ENCODE measurements at places on chromosomes 5 and 9.
A peak's percentile ranks its signal among the peaks of the same experiment; 100 is the strongest.

DNA sequence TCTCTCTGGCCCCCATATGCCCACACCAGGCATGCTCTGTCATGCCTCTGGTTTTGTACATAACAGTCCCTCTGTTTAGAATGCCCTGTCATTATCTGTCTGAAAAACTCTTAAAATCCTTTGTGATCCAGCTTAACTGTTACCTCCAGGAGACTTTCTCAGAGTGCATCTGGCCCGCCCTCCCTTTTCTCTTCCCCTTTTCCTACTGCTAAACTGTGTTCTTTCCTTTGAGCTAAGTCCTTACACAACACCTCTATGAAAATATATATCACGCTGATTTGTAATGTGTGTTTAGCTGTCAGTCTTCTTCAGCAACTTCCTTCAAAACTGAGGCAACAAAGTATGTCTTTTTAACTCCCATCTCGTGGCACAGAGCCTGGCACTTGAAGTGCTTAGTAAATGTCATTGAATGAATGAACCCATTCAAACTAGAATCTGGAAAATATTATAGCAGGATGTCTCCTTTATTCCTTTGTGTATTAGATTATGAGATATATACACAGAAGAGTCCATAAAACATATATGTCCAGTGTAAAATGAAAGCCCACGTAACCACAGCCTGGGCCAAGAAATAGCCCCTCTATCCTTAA, 166.2 kb upstream of the KLF9 start:
- DNase-seq: no peak

DNA sequence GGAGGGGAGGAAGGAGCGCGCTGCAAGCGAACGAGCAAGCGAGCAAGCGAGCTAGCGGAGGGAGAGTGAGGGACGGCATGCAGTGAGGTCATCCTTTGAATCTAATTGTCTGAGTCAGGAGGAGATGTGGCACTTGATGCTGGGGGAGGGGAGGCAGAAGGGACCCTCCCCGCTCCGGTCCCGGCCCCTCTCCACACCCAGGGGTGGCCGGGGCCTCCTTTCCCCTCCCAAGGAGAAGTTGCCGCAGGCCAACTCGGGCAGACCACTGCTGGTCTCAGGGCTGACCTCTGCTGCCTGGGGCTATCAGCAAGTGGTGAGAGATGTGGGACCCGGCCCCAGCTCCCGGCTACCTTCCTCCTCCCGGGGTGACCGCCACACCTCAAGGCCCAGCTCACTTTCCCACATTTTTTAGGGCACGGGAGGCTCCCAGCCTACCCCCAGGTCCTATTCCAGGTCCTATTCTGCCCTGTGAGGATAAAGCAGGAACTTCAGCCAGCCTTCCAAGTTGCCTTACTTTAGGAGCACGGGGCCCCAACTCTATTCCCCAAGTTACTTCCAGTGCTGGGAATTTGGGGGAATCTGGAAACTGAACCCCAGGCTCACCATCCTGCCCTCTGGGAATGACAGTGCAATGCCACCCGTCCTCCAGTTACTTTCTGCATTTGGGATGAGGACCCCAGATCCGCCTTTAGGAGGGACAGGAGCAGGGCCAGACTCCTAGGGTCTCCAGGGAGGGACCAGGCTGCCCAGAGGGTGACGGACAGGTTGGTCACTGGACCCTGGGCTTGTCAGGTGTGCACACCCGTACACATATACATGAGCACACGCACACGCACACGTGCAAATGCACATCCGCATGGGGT, 11.1 kb downstream of the CNTFR start:
- DNase-seq: no peak

- no peak for DNase-seq
Measured at GRCh38 chr9:29751226-29751625, 2177.9 kb upstream of the C9orf72 start.

DNA sequence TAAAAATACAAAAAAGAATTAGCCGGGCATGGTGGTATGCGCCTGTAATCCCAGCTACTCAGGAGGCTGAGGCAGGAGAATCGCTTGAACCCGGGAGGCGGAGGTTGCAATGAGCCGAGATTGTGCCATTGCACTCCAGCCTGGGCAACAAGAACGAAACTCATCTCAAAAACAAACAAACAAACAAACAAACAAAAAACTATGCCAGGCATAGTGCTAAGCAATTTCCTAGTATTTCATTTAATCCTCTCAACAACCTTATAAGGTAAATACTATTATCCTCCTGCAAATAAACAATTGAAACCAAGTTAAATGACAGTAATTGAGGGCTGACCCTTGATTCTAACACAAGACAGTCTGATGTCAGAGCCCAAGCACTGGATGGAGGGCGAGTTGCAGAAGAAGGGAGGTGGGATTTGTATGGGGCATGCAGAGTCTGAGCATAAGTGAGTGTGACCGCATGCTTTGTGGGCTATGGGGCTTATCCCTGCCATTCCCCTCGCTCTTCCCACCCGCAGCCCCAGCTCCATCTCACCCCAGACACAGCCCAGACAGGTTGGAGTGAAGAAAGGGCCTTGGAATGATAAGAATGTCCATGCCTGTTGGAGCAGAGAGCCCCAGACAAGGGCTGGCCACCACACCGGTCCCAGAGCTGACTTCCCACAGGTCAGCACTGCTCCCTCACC, 24.3 kb upstream of the RPS14 start:
- no peak for DNase-seq

DNA sequence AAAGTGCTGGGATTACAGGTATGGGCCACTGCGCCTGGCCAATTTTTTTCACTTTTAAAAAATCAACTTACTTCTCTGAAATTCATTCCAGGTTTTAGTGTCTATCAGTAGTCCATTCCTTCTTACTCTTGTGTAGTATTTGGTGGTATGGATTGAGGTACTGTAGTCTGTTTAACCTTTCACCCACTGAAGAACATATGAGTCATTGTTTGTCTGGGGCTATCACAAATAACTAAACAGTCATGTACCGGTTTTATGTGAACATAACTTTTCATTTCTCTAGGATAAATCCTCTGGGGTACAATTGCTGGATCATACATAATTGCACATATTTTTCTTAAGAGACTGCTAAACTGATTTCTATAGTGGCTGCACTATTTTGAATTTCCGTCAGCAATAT, 1188.0 kb upstream of the CDH9 start:
- DNase-seq: no peak

GRCh38 chr5:1125030-1125357, 13.1 kb upstream of the SLC12A7 start:
- DNase-seq: no peak

DNA sequence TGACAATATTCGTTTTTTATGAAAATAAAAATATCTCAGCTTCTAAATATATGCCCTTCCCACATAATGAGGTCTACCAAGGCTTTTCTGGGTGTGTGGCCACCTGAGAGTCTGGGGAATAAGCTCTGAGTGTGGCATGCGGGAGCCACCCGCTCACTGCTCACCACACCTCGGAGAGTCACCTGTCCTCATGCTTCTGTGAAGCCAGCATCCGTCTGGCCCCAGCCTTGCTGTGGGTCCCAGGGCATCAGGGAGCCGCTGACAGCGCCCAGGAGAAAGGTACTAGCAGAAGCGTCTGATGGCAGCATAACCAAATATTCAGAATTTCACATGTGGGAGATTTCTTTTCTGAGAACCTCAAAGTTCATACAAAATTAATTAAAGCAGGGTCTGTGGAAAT, 133.2 kb upstream of the IRX4 start:
- no peak for DNase-seq

- no peak for DNase-seq
Measured at GRCh38 chr9:87375397-87376073, 122.1 kb upstream of the DAPK1 start.

- no peak for DNase-seq
Measured at GRCh38 chr9:125651576-125652232, 55.3 kb downstream of the MAPKAP1 start.

GRCh38 chr5:99866740-99867139, 668.4 kb upstream of the FAM174A start:
- no peak for DNase-seq

DNA sequence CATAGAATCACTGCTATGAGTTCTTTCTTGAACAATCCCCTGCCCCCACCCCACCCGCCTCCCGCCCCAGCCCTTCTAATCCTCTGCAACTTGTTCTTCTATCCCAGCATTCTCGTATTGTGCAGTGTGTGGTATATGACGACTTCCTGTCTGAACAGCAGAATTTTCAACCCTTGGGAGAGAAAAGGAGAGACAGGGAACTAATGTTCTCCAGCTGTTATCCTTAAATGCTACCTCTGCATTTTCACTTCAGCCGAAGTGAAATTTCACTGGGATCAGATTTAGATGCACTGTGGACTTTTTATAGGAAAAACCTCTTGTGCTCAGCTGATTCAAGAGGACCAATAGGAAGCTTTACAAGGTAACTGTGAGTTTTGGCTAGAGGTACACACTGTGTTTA, 2.2 kb downstream of the FBXL7 start:
- DNase-seq: no peak

GRCh38 chr5:35857606-35858205, 1.0 kb downstream of the IL7R start:
- DNase-seq: peak; percentile 26

- peak; percentile 84 for DNase-seq
Measured at GRCh38 chr9:108049026-108049607, 559.5 kb upstream of the KLF4 start.

DNA sequence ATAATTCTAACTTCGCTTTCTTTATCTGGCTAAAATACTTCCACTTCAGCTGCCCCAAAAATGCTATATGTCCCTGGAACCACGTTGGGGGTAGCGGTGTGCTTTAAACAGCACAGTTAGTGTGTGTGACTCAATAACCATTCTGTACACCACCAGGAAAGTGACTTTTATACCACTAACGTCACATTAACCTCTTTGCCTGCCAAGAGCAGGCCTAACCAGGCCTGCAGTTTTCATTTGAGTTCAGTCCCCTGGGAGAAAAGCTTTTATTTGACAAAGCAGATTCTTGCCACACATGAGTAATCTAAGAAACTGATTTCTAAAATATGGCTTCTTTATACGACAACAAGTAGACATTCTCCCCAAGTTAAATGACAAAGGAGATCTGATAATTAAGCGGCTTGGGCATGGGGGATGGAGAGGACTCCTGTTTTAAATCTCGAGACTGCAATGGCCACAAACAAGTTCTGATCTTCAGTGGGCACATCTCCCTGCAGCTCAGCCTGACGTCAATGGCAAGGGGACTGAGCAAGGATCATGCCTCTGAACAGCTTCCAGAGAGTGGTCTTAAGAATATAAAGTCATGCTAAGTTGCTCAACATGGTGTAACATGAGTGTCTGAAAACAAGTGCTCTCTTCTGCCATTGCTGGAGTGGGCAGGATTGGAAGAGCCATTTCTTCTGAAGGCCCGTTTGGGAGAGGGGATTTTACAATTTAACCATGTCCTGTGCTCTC, 91.8 kb downstream of the GLIS3 start:
- DNase-seq: no peak

DNA sequence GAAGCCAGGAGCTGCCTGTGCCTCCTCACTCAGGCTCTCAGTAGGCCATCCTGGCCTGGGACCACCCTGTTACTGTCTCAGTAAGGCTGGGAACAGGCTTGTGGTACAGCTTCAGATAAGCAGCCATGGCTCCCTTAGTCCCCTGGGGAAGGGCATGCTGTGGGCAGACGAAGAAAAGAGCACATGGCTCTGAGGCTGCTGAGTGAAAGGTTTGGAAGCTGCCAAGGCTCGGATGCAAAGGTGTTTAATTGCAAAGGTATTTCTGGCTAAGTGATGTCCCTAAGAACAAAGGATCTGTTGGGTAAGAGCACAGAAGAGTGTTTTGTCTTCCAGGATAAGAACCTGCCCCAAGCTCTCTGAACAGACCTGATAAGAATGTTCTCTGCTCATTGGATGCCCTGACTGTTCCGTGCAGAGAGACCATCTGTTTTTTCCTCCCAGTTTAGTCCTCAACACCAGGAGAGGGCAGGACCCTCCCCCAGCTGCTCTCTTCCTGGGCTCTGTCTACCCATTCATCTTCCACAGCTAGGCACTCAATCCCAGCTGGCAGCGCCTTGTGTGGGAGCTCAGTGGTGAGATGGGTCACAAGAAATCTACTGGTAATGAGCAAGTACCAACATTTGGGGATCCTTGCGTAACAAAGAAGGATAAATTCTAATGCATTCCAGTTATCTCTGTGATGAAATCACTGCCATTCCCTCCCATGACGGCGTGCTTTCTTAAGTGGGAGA, 17.7 kb downstream of the ANGPTL2 start:
- DNase-seq: no peak

- no peak for DNase-seq
Measured at GRCh38 chr5:12392246-12392645, 488.0 kb upstream of the CTNND2 start.

- DNase-seq: no peak
Measured at GRCh38 chr5:36656556-36656955, 50.1 kb downstream of the SLC1A3 start.

DNA sequence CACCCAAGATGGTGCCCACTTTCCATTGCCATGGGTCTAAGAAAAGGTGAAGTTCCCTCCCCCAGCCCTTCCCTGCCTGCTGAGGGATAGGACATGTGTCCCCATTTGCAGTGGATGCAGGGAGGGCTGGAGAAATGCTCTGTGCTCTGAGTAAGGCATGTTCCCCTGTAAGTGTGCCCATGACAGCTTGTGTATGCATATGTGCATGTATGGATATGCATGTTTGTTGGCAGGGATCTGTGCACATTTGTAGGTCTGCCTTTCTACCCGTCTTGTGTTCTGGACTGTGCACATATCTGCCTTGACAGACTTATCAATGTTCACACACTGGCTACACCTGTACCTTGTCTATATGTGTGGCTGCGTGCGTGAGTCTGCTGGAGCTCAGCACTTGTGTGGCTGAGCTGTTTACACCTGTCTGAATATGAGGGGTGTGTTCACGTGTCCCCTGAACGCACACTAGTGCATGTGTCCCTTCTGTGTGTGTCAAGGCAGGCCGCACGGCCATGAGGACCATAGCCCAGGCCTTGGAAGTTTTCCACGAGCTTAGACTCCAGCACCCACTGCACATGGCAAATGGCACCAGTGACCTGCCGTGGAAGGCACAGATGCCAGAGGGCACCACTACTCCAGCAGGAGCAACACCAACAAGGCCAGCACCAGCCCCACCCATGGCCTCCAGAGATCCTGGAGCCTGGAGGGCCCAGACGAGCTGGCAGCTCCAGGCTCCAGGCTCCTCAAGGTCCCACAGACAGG, 27.4 kb upstream of the TTLL11 start:
- DNase-seq: no peak

- no peak for DNase-seq
Measured at GRCh38 chr9:121750259-121750714, 98.9 kb downstream of the DAB2IP start.

GRCh38 chr5:139767960-139768359, 27.6 kb upstream of the PSD2 start:
- DNase-seq: no peak

- no peak for DNase-seq
Measured at GRCh38 chr5:54756796-54757402, 228.5 kb downstream of the ESM1 start.

DNA sequence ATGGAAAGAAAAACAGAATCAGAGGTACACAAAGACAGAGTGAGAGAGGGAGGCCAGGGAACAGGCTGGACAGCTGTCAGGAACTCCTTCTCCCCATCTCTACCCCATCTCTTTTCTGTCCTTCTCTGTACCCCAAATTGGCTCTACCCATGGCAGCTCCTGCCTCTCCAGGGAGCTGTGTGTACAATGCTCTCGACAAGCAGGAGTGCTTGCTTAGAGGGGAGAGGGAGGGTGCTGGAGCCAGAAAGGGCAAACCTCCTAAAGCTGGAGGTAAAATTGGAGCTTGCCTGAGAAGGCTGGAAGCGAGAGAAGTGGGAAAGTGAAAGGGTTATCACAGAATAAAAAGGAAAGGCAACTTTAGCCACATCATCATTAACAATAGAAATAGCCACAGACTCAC, 6.4 kb downstream of the TPM2 start:
- no peak for DNase-seq

Data from AG04450 (cell line).